ENCODE measurements at places on chromosomes 6 and 20.

DNA sequence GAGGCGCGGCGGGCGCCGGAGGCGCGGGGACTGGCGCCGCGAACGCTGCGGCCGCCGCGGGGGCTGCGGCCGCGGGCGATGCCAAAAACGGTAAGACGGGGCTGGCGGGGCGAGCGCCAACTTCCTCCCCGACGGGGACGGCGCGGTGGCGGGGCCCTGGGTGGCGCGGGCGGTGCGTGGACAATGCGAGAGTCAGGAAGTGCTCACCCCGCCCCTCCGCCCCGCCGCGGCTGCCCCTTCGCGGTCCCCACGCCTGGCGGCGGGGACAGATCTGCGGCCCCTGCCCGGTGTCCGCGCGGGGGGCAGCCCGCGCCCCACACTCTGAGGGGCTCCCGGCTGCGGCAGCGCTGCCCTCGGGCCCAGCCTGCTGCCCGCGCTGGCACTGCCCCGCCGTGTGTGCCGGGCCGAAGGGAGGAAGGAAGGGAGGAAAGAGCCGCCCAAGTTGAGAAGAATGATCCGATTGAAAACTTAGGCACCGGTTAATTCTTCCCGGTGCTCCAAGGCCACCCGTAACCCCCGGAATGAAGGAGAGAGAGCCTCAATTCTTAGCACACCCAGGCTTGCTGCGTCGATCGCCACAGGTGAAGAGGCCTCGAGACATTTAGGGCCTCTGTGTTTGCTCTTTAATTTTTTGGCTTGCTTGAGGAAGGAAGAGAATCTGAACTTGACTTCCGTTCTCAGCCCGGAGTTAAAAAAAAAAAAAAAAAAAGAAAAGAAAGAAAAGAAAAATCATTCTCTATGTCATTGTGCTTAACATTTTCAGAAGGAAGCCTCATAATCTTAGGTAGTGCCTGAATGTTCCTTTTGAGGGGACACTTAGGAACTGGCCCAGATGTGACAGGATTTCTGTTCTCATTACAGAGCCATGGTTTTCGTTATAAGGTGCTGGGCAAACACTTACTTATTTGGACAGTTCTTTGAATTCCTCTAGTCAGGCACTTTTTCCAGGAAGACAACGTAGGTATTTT, 982 bp downstream of the HECA start:
- peak; percentile 47 for DNase-seq

GRCh38 chr6:142235272-142235671, 66.5 kb upstream of the ADGRG6 start:
- DNase-seq = no peak

GRCh38 chr6:38054527-38055202, 235.1 kb downstream of the ZFAND3 start:
- DNase-seq = no peak

DNA sequence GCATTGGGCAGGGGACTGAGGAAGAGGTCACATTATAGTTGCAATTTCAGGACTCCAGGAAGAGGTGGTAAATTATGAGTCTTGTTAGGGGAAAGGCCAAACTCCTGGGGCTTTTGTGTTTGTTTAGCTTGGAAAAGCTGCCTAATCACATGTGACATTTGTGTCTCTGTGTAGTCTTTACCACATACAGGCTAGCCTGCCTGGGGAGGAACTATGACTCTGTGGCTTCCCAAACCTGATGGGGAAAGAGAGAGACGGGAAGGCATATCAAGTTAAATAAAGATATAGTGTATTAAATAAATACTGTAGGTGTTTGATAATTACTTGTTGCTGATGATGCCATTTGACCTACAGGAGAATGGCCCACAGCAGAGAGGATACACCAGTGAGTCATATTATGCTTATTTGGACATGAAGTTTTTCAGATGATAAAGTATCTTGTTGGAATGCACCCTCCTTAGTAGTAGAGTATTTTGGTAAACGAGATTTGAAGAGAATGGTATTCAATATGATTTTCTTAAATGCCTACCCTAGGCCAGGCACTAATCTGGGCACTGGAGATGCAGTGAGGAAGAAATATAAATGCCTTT, 4.0 kb downstream of the BLTP3A start:
- DNase-seq = no peak

DNA sequence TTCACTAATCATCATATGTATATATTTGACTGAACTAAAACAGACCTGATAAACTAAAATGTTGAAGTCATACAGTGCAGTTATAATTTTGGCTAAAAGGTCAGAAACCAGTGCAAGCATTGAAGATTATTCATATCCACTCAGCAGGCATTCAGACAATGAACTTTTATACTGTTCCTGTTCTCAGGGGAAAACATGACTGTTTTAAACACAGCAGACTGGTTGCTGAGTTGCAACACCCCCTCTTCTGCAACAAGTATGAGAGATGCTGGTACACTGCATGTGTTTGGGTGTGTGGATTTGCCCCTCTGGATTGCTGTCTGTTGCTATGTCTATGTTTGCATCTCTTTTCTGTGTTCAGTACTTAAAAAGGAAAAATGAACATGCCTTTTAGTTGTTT, 206.8 kb downstream of the EYA4 start:
- DNase-seq = no peak

- DNase-seq = peak; percentile 10
Measured at GRCh38 chr6:13194852-13195251, 133.5 kb downstream of the TBC1D7 start.

- no peak for DNase-seq
Measured at GRCh38 chr20:36672991-36673390, 27.0 kb upstream of the SLA2 start.

- DNase-seq = no peak
Measured at GRCh38 chr6:11198663-11199603, 33.5 kb downstream of the NEDD9 start.

- DNase-seq = no peak
Measured at GRCh38 chr6:154403788-154404187, 47.2 kb upstream of the IPCEF1 start.

DNA sequence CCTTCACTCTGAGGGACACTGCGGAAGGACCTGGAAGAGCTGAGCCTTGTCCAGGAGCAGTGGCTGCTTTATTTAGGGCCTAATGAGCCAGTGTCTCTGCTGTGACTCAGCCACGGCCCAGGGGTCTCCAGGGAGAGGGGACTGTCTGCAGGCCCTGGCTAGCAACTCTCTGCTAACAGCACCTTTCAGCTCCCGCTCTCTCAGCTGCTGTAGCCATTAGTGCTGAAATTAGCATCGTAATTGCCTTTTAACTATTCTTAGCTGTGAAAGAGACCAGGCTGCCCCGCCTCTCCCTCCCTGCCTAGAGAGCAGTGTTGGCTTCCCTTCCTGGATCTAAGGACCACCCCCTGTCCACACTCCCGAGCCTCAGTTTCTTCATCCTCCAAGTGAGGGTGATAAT, 53.1 kb upstream of the SLC32A1 start:
- DNase-seq = no peak

- no peak for DNase-seq
Measured at GRCh38 chr6:68975064-68975463, 340.0 kb downstream of the ADGRB3 start.
